Left lung (tissue), 14 donors: ENCODE measurements at places on chromosomes 3 and 15. TPM values are rescaled to one million over a fixed set of nuclear protein-coding genes. Genes with fewer than 3 reads are reported as not detected.

Gene GPR160
- polyA plus RNA-seq = 13.5 TPM

Gene MUC4
- 0.35 TPM for polyA plus RNA-seq

Gene HRG
- polyA plus RNA-seq = 0.04 TPM

Gene ETV5
- polyA plus RNA-seq = 262 TPM

Gene MOBP
- 0.41 TPM for polyA plus RNA-seq

Gene MYLK
- 397 TPM for polyA plus RNA-seq

GRCh38 chr3:101102678-101103296 lies 109.6 kb upstream of the ABI3BP start:
- DNase-seq = peak; percentile 20

GRCh38 chr15:47720555-47720954 lies 3.2 kb downstream of the SEMA6D start:
- DNase-seq = no peak

DNA sequence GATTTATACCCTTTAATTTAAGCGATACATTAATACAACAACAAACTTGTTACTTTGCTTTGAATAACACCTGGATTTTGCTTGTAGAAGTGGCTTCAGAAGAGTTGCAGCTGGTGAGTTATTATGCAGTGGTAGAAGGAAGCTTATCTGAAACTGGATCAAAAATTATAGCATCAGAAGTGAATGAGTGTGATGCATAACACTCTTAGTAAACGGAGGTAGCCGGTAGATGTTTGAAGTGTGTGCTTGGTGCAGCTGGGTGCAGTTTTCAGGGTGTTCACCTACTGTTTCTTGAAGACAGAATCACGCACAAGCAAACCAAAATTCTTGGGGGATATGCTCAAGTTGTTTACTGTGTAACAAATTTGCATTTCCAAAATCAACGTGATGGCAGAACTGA lies 103.1 kb downstream of the MITF start:
- DNase-seq = no peak

DNA sequence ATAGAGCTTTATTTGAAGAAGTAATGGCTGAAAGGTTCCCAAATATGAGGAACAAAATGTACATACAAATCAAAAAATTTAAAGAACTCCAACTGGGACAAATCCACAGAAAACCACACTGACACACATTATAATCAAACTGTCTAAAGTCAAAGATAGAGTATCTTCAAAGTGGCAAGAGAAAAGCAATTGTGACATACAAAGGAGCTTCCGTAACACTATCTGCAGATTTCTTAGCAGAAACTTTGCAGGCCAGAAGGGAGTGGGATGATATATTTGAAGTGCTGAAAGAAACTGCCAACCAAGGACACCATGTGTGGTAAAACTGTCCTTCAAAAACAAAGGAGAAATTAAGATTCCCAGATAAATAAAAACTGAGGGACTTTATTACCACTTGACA lies 91.9 kb downstream of the SENP2 start:
- DNase-seq = no peak

DNA sequence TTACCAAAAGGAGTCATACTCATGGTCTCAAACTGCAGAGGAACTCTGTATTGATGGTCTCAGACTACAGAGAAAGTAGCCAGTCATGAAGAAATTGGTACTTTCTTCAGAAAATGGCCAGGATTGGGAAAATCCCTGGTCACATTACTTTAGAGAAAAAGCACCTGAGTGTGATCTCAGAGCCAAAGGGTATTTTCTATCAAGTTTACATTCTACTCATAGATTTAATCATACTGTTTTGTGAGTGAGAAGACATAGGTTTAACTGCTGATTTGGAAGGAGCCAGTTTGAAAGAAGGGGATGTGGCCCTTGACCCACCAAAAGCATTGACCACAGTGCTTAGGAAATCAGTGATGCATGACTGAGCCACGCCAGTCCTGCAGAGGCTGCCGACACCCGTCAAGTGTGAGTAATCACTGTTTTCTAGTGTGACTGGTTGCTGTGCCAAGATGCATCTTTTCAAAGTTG lies 203.6 kb downstream of the AKAP13 start:
- DNase-seq = no peak

DNA sequence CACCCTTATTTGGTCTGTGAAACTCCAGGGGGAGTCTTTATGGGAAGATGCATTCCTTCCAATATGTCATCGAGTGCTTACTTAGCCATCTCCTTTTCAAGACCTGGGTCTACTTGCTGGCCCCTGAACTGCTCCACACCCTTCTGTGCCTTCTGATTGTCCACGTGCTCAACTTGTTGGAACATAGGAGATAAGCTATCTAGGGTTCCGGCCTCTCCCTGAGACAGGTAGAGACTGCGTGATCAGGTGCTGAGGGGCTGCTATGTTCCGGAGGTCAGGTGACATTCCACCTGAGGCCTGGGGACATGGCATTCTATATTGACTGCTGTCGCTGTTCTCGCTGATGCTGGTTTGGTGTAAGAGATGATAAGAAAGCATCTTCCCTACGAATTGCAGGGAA lies 65.6 kb downstream of the ATP1B3 start:
- DNase-seq = no peak

DNA sequence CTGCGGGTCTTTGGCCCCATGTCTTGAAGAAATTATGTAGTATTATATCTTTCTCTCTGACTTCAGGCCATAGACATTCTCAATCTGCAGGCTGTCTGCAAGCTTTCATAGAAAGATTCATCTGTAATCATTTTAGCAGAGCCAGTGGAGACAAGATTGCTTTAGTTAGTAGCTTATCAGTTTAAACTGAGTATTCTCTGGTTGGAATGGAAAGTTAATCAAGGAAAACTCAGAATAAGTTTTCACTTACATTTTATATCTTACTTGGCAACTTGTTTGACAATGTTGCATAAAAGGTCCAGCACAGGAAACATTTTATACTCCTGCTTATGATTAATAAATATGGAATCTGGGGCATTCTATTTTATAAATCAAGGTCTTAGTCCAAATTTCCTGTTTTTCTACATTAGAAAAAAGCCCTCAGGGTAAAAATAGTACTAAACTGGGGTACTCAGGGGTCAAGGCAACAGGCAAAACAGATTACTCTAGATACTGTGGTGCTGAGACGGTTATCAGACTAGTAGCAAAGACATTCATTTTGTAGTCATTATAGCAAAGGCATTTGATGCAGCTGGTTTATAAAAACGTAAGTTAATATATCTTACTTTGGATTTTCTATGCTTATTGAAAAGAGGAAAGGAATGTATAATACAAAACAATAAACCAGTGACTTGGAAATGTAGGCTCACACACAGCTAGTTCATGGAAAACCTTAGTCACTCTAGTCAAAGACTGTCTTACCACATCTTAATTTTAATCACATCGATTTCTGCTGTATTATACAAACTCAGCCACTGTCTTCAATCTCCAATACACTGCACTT lies 45.2 kb upstream of the FILIP1L start:
- DNase-seq = no peak

- DNase-seq = peak; percentile 65
Observed at GRCh38 chr15:48644827-48645557, 517 bp downstream of the FBN1 start.

- no peak for DNase-seq
Observed at GRCh38 chr3:18772699-18773305, 347.7 kb upstream of the SATB1 start.

GRCh38 chr3:721086-721485 lies 371.7 kb upstream of the CNTN6 start:
- no peak for DNase-seq

- DNase-seq = no peak
Observed at GRCh38 chr3:112199622-112200316, 66.7 kb upstream of the GCSAM start.

DNA sequence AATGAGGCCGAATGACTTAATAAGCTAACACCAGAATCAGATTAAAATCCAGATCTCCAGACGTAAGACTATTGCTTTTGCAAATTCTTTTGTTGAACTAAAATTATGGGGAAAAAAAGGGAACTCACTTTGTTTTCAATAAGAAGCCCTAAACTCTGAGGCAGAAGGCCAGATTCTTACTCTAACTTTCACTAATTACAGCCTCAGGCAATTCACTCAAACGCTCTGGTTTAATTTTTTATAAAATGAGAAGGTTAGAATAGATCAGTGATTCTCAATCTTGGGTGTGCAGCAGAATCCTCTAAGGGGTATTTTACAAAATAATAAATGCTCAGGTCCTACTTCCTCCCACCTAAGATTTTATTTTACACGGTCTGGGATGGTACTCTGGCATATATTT lies 38.1 kb downstream of the C3orf70 start:
- DNase-seq = no peak

GRCh38 chr3:121852256-121852655 lies 17.2 kb downstream of the EAF2 start:
- no peak for DNase-seq

GRCh38 chr3:163508206-163508605 lies 1570.1 kb downstream of the SI start:
- DNase-seq = no peak

DNA sequence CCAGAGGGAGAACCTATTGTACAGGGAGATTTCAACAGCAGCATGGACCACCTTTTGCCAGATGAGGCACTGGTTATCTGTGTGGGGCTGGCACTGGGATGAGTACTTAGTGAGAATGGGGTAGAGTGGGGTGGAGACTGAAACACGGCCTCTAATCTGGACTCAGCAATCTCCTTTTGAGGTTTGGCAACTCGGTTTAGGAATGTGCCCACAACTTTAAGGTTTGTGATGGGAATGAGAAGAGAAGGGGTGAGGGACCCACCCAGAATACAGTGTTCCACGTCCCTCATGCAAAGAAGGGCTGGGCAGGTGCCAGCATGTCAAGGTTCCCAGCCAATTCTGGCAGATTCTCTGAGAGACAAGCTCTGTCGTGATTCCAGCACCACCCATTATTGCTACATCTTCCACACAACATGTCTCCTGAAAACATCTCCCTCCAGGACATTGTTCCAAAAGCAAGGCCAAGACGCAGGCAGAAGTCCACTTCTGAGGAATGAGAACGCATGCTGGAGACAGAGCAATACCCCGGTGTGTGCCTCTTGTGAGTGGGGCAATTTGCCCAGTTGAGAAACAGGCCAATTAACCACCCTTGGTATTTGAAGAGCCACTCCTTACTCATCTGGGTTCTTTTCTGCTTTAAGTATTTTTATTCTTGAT lies 37.5 kb upstream of the CCR4 start:
- DNase-seq = no peak

DNA sequence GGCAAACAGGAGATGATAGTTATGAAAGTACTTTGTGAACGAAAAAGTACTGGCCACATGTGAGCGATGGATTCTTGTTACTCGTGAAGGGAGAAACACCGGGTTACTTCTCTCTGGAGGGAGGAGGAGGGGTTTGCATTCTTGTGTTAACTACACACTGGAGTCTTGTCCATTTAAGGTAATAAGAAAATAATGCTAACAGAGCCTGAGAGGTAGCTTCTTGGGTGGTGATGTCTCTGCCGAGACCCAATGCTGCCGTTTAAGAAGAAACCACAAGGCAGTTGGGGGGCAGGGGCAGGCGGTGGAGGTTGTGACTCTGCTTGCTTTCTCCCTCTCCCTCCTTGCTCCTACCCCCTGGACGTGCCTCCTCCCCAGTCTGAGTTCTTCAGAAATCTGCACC lies 100.9 kb upstream of the ROPN1 start:
- DNase-seq = no peak

DNA sequence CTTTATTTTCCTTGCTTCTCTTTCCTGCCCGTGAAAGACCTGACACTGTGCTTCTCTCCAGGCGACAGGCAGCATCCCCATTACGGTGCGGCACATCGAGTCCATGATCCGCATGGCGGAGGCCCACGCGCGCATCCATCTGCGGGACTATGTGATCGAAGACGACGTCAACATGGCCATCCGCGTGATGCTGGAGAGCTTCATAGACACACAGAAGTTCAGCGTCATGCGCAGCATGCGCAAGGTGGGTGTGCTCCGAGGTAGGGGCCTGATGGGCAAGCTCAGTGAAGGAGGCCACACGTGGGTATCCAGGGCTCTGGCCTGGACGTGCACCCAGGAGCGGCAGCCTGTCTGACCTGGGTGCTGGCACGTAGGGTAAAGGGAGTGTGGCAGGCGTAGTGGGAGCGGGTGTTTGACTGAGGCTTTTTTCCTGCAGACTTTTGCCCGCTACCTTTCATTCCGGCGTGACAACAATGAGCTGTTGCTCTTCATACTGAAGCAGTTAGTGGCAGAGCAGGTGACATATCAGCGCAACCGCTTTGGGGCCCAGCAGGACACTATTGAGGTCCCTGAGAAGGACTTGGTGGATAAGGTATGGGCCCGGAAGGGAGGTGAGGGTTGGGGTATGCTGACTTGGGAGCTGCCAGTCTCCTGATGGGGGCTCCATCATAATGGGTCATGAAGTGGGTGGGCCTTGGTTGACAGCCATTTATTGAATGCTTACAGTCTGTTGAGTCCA lies 8.2 kb upstream of the PODXL2 start:
- no peak for DNase-seq

- DNase-seq = no peak
Observed at GRCh38 chr3:82676356-82677026, 915.0 kb upstream of the GBE1 start.

DNA sequence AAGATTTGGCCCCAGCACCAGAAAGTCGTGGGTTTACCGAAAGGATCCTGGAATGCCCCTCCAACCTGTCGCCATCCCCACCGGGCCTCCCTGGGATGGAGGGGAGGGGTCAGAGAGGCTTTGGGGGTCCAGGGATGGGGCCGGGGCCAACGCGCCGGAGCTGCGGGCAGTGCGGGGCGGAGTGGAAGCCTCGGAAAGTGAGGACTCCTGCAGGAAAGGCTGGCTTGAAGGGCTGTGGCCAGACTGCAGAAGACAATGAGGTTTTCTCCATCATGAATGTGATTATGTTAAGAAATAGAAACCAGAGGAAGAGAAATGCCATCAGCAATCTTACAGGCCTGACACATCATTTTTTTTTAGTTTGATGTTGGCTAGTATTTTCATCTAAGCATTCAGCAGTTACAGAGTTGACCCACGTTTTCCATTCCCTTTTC lies 738 bp downstream of the YEATS2 start:
- DNase-seq = peak; percentile 42

GRCh38 chr3:147425388-147425850 lies 16.3 kb downstream of the ZIC1 start:
- no peak for DNase-seq

DNA sequence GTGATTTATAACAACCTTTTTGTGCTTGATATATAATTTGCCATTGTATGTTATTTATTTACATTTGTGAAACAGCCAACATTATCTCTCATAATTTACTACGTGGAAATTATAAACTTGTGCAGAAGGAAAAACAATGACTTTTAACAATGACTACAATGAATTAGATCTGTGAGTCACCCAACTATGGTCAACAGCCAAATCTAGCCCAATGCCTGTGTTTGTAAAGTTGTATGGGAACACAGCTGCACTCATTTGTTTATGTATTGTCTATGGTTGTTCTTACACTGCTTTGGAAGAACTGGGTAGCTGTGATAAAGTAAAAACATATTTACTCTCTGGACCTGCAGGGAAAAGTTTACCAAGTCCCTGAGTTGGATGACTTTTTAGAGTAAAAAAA lies 110.4 kb downstream of the OTOL1 start:
- DNase-seq = no peak
